T-helper 2 cell (primary cell): ENCODE measurements at places on chromosomes 13 and 19.

GRCh38 chr19:5953030-5953589 is 24.8 kb downstream of the RANBP3 start:
- DNase-seq = no peak

GRCh38 chr13:46834657-46835056 is 37.7 kb upstream of the ESD start:
- DNase-seq = no peak

- DNase-seq = no peak
Measured at GRCh38 chr19:3687774-3688706, 12.2 kb downstream of the PIP5K1C start.

- no peak for DNase-seq
Measured at GRCh38 chr13:98466634-98467236, 110.2 kb downstream of the STK24 start.

DNA sequence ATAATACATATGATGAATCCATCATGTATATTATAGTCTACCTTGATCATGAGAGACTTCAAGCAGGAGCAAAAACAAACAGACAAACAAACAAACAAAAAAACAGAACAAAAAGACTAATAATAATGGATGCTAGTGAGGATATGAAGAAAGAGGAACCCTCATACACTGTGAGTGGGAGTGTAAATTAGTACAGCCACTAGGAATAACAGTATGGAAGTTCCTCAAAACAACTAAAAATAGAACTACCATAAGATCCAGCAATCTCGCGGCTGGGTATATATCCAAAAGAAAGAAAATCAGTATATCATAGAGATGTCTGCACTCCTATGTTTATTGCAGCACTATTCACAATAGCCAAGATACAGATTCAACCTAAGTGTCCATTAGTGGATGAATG is 7.0 kb upstream of the DLEU7 start:
- no peak for DNase-seq

- DNase-seq = no peak
Measured at GRCh38 chr19:6987850-6988249, 33.4 kb downstream of the MBD3L2B start.

DNA sequence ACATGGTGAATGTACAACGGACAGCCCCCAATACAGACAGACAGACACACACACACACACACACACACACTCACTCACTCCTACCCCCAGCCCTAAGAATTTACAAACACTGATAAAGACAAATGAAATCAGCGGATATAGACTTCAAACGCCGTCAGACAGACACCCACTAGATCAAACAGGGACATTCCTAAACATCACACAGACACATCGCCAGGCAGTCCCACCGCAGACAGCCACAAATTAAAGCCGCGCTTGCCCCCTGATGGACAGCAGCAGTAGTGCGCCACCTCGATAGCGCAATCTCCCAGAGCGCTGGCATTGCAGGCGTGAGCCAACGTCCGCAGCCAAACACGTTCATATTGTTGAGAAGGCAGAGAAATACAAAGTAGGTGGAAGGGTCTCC is 24.7 kb upstream of the ADGRE1 start:
- peak; percentile 61 for DNase-seq

GRCh38 chr19:9156304-9156703 is 16.1 kb downstream of the ZNF317 start:
- no peak for DNase-seq

GRCh38 chr19:14061751-14062557 is at the start of gene PALM3:
Gene PALM3 (minus strand): TSS chr19:14062076. CDS start chr19:14061980, 96 bp downstream.
- no peak for DNase-seq

GRCh38 chr19:29769997-29770396 is 41.8 kb upstream of the CCNE1 start:
- DNase-seq = no peak

GRCh38 chr19:33289261-33289660 is 13.1 kb downstream of the CEBPA start:
- no peak for DNase-seq

DNA sequence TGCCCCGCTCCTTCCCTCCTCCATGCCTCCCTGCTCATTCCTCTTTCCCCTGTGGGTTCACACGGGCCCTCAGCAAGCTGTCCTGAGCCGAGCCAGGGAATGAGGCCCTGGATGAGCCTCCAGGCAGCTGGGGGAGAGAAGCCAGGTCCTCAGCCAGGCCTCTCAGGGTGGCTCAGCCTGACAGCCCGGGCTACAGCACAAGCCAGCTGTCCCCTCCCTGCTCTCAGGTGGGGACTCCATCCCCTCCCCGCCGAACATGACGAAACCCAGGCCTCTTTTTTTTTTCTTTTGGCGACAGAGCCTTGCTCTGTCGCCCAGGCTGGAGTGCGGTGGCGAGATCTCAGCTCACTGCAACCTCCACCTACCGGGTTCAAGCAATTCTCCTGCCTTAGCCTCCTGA is 40.0 kb upstream of the MATK start:
- no peak for DNase-seq

GRCh38 chr13:51804295-51805172 is 571 bp upstream of the DHRS12 start:
- peak; percentile 33 for DNase-seq

- DNase-seq = no peak
Measured at GRCh38 chr13:31731921-31732320, 7.4 kb upstream of the RXFP2 start.

DNA sequence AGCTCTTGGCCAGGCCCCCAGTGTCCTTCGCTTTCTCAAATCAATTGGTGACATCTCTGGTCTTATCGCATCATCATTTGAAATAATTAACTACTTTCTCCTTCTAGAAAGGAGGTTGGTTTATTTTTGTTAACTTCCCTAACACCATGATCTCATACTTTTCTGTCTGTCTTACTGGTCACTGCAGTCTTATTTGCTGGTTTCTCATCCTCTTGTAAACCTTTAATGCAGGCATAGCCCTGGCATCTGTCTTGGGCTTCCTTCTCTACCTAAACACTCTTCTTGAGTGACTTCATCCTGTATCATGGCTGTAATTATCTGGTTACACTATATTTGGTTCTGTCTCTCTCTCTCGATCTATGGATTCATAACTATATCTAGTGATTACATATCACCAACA is 152.8 kb downstream of the CYSLTR2 start:
- no peak for DNase-seq

- no peak for DNase-seq
Measured at GRCh38 chr19:13043285-13043684, 48.0 kb downstream of the NFIX start.

- no peak for DNase-seq
Measured at GRCh38 chr13:96684907-96685306, 309.4 kb downstream of the OXGR1 start.
